ENCODE measurements at places on chromosomes 3 and 15. TPM values are rescaled to one million over a fixed set of nuclear protein-coding genes. Genes with fewer than 3 reads are reported as not detected.

DNA sequence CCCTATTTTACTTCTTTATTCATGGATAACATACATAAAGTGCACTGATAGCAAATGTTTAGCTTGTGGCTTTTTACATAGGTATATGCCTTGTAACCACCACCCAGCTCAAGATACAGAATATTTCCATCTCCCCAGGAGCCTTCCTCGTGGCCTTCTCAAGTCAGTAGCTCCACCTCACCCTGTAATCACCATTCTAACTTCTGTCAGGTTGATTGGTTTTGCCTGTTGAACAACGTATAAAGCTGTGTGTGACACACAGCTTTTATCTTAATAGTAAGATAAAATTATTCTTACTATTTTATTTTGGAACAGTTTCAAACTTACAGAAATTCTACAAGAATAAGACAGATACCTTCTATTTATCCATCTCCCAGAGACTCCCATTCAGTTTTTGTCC is 13.3 kb downstream of the ATG7 start:
- no peak for DNase-seq

DNA sequence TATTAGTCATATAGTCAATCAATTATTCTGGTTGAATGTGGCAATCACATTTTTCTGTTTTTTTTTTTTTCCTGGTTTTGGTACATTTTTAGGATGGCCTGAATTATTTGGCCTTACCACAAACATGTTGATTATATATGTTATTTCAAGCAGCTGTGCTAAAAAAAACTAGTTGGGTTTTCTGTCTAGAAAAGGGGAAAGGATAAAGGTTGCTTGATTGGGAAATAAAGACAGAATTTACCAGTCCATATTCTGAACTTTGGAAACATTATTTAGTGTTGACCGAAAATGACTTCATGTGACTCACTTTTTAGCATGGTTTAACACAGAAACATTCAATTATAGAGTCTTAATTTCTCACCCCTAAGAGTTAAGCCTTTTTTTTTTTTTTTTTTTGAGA is 8.1 kb downstream of the MORF4L1 start:
- no peak for DNase-seq

GRCh38 chr15:62932436-62932835 is 110.1 kb upstream of the TPM1 start:
- no peak for DNase-seq

The TNFSF10 gene
- total RNA-seq: 108 TPM

DNA sequence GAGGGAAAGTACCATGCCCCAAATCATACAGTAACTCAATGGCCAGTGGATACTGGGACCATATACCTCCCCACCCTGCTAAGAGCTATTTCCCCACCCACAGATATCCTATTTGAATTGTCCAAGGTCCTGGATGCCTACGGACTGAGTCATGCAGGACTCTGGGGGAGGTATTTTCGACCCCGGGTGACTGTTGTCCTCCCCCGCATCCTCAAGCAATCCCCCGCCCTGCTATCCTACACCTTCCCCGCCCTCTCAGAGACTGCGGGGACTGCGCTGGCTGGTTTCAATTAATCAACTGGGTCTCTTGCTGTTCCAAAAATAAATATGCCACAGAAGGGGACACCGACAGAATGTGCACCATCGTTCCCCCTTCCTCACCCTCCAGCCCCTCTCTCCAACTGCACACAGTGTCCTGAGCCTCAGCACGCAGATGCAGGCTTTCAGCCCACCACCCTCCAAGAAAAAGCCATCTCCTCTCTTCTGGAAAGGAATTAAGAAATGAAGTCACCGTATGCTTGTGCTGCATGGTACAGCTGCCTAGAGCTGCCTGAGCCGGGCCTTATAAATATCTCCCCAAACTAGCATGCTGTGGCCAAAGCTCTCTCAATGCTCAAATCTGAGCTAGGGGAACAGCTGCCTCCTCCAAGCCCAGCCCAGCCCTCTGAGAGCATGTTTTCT is 8.1 kb downstream of the CAV3 start:
- DNase-seq: peak; percentile 19

GRCh38 chr15:85306946-85307686 is 73.3 kb upstream of the AKAP13 start:
- DNase-seq: no peak

The SKOR1 gene
- 0.07 TPM for total RNA-seq

DNA sequence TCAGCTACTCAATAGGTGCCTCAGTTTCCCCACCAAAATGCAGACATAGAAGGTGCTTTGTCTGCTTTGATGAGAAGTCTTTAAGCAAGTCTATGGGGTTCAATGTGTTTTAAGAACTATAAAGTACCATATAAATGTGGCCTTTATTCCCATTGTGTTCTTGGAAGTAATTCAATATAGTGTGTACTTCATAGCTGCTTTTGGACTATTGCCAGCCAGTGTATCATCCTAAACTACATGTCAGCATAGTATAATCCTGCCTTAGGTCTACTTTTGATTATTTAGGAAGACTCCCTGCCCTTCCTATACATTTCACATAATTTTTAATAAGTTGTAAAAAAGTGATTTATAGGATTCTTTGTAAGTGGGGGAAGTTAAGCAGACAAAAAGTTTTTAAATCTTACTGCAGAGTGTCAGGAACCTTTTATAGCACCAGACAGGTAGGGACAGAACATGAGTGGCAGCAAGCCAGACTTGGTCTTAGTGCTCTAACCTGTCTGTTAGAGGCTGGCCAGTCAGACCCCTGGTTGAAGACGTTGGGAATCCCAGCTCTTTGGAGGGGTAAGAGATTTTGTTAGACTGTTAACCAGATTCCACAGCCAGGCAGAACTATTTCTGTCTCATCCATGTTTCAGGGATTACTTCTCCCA is 48.4 kb downstream of the MLH1 start:
- no peak for DNase-seq

GRCh38 chr3:195260280-195260905 is 10.6 kb downstream of the XXYLT1 start:
- DNase-seq: no peak

GRCh38 chr3:143998266-143998665 is 26.6 kb downstream of the DIPK2A start:
- DNase-seq: no peak

The ADAMTS9 gene
- 58.3 TPM for total RNA-seq

GRCh38 chr3:99915906-99916432 is 98.3 kb downstream of the CMSS1 start:
- DNase-seq: no peak

- no peak for DNase-seq
Observed at GRCh38 chr15:66862111-66862939, 160.3 kb downstream of the SMAD6 start.

DNA sequence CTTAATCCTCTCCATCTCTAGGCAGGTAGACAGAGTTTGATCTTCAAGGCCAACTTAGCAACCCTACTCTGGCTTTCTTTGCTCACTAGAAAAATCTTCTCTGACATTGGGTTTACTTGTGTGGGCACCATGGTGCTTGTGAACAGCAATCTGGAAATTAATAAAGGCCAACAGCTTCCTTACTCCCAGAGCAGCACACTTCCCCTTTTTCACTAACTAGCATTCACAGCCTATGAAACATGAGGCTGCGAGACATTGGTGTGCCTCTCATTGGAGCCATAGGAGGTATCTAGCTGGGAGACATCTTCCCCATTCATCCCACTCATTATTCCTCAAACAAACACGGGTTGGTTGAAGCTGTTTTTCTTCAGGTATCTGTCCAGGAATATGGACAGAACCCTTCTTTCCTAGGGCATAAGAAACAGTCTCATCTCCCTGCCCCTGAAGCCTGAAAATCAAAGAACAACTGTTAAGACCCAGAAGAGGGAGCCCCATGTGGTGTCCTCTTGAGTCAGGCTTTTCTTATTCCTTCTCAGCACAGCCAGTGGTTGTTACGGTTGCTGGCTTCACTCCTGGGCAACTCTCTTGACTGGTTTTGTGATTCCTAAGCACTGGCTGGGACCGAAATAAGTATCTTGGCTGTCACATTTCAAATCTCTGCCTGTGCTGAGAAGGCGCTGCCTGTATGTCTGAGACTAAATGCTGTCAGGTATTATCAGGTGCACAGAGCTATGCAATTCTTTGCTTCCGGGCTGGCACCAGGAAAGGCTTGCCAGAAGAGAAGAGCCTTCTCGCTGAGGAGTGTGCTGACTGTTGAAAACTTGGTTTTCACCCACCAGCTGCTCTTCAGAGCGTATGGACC is 194.4 kb downstream of the FEZF2 start:
- no peak for DNase-seq

- DNase-seq: no peak
Observed at GRCh38 chr3:20064796-20065564, 24.7 kb downstream of the KAT2B start.

- no peak for DNase-seq
Observed at GRCh38 chr3:37922721-37923568, 61.3 kb downstream of the CTDSPL start.

- DNase-seq: no peak
Observed at GRCh38 chr3:123733805-123734526, 149.1 kb upstream of the HACD2 start.

DNA sequence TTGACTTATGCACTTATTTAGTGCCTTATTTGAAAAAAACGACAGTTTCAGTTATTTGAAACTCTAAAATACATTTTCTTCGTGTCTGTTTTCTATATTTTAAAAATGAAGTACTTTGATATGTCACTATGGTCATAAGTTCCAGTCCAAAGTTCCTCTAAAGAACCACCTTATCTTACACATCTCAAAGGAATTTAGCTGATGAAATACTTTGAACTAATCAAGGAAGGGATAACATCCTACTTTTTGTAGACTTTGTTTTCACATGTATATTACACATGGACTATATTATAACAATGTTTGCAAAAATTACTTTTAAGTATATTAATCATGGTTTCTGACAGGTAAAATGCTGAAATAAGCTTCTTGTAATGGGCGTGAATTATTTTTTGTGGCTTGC is 265.8 kb upstream of the ZNF717 start:
- no peak for DNase-seq

The CPLX3 gene
- not detected for total RNA-seq

The SERPINI2 gene
- total RNA-seq: not detected

The TRIM71 gene
- total RNA-seq: not detected

DNA sequence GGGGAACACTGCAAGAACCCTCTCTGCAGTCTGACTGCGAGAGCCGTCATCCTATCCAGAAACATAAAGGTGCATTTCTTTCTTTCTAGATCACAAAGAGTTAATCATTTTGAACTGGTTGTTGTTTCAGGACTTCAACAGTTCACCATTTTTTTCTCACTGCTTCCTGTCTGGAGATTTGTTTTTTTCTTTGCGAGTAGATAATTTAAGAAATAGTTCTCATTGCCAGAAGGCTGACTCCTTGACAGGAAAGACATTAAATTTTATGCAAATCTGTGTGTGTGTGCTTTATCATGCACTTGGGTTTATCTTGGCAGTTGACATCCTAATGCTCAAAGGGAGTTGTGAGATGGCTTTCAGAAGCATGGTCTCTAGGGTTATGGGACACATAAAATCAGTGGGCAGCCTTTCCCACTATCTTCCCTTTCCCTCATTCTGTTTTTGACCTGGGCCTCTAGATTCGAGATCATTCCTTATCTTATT is 123.5 kb upstream of the TBL1XR1 start:
- peak; percentile 20 for DNase-seq

GRCh38 chr3:99637368-99638111 is 854 bp upstream of the COL8A1 start:
- peak; percentile 57 for DNase-seq

The ZNF860 gene
- total RNA-seq: 1.6 TPM

- no peak for DNase-seq
Observed at GRCh38 chr3:107775974-107776373, 253.2 kb downstream of the BBX start.

GRCh38 chr3:194281766-194282165 is 69.4 kb downstream of the CPN2 start:
- DNase-seq: no peak

The CRABP1 gene
- not detected for total RNA-seq

DNA sequence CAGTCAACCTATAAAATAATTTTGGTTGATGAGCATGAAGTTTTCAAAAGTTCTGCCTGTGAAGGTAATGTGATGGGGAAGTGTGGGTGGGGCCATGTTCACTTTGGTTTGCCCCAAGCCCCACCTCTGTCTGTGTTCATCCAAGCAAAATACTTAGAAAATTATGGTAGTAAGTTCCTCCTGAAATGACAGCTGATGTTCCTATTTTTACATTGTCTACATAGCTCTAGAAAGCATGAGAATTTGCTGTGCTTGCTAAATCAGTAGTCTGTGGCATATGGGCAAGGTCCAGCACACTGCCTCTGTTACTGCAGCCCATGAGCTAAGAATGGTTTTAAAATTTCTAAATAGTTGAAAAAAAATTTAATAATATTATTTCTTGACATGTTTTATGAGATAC is 21.9 kb upstream of the CP start:
- no peak for DNase-seq

DNA sequence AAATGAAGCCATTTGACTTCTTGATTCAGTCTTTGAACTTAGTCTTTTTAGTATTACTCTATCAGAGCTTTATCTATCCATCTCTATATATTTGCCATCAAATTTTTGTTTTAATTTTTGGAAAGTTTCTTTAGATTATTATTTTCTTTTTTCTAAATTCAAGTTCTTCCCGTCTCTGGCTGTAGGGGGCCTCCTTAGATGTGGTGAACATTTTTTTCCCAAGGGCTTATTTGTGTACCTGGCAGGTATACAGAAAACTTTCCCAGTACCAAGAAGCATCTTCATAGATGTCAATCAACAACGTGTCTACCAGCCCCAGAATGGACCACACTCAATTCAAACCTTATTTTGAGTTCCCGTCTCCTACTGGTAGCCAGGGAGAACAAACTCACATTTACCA is 486.8 kb upstream of the CNTN4 start:
- DNase-seq: no peak

DNA sequence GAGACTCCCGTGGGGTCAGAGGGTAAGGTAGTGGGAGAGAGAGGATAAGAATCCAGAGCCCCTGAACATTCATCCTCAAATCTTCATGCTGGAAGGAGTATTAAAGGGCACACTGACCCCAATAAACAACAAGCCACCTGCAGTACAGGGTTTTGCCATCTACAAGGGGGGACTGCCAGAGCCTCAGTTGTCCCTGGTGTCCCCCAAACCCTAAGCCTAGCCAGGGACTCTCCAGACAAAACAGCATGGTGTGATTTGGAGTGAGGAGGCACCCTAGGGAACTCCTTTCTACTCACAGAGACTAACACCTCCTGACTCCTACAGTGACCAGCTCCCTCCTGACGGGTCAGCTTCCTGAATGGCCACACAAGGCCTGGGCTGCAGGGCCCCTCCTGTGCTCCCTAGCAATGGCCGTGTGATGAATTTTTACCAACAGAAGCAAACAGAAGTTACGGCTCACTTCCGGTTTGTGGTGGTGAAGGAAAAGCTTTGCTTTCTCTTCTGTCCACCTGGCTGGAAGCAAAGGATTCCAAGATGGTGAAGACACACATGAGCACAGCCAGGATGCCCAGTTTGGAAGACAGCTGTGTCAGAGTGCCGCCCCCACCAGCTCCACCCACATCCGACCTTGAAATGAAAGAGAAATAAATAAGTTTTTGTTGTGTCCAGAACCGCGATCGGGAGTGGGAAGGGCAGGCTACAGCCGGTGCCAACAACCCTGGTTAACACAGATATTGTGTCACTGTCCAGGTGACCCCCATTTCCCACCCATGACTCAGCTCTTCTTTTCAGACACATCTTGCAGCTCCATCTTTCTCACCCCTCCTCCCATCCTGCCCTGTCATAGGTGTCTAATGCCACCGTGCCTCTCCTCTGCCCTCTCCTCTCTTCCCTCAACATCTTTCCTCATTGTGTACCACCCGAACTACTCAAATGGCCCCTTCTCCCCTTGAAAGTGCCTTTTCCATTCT is 69.6 kb upstream of the ATP13A3 start:
- no peak for DNase-seq
